ENCODE measurements at places on chromosomes 2 and 18.

- no peak for DNase-seq
Observed at GRCh38 chr2:157696036-157696435, 67.4 kb upstream of the ACVR1C start.

DNA sequence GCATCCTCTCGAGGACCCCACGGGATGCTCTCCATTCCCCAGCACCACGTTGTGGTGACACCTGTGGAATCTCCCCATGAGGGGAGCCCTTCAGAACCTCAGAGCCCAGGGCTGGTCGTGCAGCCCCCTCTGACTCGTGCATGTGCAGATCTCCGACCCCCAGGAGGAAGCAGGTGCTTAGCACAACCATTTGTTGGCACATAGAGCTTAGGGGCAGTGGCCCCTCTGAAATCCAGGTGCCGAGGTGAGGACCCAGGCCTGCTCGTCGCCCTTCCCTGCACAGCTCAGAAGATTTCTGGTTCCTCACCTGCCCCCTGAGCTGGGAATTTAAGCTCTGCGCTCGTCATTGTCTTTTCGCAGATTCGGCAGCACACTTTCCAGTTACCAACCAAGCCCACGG is 1.3 kb upstream of the OTOS start:
- no peak for DNase-seq

GRCh38 chr2:170554278-170554955 is 160.7 kb upstream of the SP5 start:
- DNase-seq = peak; percentile 37

GRCh38 chr2:207265869-207266268 is 100.1 kb upstream of the KLF7 start:
- no peak for DNase-seq

DNA sequence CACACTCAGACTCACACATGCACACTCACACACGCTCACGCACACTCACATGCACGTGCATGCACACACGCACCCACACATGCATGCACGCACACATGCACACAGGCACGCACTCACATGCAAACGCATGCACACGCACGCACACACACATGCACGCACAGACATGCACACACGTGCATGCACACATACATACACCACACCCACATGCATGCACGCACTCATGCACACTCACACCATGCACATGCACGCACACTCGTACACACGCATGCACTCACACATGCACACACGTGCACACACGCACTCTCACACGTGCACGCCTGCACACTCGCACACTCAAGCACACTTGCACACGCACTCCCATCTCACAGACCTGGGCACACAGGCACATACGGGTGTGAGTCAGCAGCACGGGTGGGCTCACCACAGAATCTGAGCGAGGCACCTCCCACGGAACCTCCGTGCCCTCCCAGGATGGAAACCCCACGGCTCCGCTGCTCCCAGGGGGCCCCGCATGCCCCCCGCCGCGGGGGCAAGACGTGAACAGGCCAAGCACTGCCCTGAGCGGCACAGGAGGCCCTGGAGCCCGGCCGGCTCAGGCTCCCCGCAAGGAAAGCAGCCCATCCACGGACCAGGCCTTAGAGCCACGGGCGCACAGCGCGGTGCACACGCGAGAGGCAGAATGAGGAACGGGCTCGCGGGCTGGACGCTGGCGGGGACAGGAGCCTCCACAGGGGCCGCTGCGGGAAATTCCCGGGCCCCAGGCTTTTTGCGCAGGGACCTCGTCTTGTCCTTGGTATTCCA is 8.4 kb upstream of the KCNG2 start:
- no peak for DNase-seq

- DNase-seq = peak; percentile 57
Observed at GRCh38 chr2:164538240-164538866, 82.9 kb downstream of the GRB14 start.

GRCh38 chr2:240365971-240366471 is 69.4 kb upstream of the GPC1 start:
- no peak for DNase-seq

GRCh38 chr18:36388310-36388709 is 90.8 kb downstream of the FHOD3 start:
- no peak for DNase-seq

- peak; percentile 18 for DNase-seq
Observed at GRCh38 chr2:9030841-9031240, 27.4 kb upstream of the MBOAT2 start.

GRCh38 chr2:44769349-44770011 is 172.0 kb upstream of the SIX3 start:
- DNase-seq = no peak

DNA sequence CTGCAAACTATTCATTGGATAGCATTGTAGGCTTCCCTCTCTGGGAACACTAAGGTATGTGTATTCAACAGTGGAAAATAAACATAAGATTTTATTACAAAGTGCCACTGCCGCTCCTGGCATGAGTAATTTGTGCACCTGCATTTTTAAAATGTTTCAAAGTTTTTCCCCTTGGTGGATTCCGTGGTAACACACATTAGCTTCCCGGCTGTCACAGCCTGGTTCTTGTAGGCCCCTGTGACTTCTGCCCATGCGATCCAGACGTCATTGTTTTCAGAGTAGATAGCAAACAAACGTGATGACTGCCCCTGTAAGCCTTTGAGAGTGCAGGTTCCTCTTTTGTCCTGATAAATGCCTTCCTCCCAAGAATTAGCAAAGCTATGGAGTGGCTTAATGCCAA is 421.0 kb downstream of the ZNF521 start:
- no peak for DNase-seq

DNA sequence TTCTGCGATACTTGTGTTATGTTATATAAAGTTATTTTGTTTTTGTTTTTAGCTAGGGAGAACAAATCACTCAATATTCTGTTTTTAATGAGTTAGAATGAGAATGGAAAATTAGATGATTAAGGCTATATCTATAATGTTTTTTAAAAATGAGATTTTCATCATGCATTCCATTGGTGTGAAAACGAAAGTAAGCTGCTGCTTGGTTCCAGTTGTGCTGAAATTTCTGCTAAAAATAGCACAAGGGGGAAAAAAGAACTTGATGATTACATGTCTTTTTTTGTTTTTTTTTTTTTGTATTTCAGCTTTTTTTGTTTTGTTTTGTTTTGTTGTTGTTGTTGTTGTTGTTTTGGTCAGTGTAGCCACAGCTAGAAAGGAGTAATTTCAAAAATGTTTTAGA is 242.6 kb upstream of the KCNJ3 start:
- no peak for DNase-seq

GRCh38 chr2:148503516-148503915 is 141.0 kb upstream of the EPC2 start:
- no peak for DNase-seq

- DNase-seq = no peak
Observed at GRCh38 chr18:32445846-32446245, 24.8 kb downstream of the GAREM1 start.

DNA sequence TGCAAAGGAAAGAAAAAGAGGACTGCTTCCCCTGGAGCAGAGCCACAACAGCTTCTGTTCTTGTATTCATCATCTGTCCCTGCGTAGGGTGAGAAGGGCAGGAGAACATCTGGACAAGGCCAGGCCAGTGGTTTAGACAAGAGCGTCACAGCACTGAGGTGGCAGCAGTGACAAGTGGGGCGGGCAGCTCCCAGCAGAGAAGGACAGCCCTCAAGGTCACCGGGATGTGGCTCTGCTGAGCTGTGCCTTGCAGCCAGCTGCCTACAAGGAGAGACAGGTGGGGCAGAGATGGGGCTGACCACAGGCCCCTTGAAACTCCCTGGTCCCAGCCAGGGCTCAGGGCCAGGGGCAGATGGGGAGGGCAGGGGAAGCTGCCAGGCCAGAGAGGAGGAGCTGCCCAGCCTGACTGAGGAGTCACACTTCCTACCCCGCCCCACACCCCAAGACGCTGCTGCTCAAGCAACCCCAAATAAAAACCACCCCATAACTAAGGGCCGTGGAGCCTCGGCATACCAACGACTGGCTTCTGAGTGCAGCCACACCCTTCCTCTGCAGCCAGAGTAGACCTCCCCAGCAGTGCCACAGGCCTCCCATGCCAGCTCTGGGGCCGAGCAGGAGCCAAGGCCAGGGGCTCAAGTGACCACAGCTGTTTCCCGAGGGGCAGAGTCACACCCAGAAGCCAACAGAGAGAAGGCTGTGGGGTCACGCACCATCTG is 5.4 kb downstream of the RAB11FIP5 start:
- DNase-seq = no peak

DNA sequence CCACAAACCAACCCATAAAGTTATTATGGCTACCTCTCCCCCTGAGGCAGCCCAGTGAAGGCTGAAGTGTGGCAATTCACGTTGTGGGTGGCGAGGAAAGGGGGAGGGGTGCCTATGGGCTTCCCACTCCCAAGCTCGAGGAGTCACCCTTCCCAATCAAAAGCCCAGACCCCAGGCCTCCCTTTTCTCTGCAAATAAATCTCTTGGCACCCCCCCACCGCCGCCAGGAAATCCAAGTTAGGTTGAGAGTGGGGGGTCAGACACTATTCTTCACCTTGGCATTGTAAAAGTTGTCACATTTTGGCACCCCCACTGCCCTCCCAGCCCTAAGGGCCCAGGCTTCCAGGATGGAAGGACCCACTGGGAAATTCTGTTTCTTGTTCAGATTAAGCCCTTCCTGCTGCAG is 6.9 kb downstream of the ANKRD53 start:
- no peak for DNase-seq

GRCh38 chr18:74476140-74476539 is 19.0 kb upstream of the DIPK1C start:
- no peak for DNase-seq

- DNase-seq = peak; percentile 36
Observed at GRCh38 chr2:200913654-200914053, 24.5 kb downstream of the NIF3L1 start.

DNA sequence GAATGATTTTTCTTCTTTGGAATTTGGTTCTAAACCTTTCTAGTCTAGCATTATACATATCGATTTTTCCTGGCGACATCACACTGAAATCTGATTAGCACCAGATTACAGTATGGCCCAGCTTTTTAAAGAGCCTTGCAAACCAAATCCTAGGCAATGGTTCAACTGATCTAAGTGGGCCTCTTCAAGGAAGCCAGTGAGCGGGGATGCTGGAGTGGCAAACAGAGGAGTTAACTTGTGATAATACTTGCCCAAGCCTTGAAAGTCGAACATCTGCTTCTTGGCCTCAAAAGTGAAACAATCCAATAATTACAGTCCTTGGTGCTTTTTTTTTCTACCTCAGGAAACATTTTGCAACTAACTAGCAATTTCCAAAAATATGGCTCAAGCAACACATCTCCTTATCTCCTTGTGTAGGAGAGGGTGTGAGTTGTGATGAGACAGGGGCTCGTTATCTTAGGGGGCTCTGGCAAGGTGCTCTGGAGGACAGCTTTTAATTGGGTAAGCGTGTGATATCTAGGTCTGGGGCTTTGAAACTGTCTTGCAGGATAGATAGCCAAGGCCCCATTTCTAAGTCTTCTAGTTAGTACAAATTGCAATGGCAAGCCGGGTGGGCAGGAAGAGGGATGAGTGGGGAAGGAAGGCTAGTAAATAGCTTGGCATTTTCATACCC is 240.2 kb upstream of the CCDC68 start:
- no peak for DNase-seq

- peak; percentile 94 for DNase-seq
Observed at GRCh38 chr2:191376981-191377629, 131.9 kb downstream of the MYO1B start.

GRCh38 chr18:79950515-79951341 is 725 bp downstream of the SLC66A2 start:
- no peak for DNase-seq

DNA sequence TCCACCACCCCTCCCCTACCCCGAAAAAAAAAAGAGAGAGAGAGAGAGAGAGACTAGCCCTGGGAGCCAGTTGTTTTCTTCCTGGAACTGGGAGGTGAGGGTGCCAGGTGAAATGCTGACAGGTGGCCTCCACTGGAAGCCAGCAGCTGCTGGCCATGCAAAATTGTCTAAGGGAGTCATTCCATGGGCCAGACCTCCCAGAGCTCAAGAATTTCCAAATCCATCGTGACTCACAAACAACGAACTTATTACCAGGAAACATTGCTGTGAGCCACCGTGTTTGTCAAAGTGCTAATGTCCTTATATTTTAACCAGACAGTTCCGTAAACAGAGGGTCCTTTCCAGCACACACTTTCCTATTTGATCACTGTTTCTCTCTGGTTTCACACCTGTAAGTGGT is 68.5 kb upstream of the PID1 start:
- no peak for DNase-seq

GRCh38 chr18:50092245-50092805 is 102.6 kb downstream of the MYO5B start:
- DNase-seq = no peak

DNA sequence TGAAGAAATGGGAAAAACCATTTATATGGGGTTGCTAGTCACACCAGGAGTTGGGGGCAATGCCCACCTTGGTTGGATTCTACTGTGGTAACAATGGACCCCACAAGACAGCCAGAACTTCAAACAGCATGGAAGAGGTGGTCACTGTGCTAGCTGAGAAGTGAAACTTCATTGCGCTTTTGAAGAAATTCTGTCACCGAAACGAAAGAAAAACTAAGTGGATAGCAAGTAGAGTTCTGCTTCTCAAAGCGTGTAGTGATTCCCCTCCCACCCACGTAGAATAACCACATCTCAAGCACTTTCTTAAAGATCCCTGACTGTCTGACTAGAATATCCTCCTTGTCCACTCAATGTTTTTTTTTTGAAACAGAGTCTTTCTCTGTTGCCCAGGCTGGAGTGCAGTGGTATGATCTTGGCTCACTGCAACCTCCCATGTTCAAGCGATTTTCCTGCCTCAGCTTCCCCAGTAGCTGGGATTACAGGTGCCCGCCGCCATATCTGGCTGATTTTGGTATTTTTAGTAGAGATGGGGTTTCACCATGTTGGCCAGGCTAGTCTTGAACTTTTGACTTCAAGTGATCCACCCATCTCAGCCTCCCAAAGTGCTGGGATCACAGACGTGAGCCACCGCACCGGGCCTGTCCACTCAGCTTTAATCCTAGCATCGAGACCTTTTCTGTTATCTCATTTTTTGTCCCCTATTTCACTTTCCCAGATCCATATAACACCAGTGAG is 30.1 kb upstream of the CCL20 start:
- DNase-seq = no peak

- no peak for DNase-seq
Observed at GRCh38 chr18:28963481-28963880, 786.6 kb upstream of the CDH2 start.

DNA sequence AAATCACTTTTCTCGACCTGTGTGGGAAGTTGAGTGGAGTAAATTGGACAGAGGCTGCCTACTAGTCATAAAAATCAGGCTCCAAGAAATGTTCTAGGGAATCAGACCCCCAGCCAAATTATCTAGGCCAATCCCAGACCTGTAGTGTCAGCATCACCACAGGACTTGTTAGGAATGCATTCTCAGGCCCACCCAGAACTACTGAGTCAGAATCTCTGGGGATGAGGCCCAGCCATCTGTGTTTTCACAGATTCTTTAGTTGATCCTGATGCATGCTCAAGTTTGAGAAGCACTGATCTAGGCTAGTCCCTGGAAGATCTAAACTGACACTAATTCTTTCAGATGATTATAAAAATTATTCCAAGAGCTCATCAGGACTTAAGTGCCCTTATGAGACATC is 434.0 kb upstream of the MEIS1 start:
- no peak for DNase-seq

DNA sequence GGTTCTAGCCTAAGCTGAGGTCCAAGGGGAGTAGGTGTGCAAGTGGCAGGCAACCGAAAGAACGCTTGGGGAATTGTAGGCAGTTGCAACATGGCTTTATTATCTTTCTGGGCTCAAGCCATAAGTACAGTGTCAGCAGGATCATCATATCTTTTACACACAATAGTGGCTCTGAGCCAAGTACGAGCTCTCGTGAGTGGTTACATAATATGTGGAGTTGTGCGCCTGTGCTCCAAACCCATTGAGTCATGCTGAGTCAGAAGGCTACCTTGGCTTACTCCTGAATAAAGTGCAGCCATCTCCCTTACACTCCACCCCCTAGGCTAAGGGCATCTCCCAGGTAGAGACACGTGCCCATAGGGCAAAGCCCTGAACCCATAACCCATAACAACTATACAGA is 233.9 kb downstream of the SATB2 start:
- DNase-seq = peak; percentile 69
